Kasumi-1 (cell line): ENCODE measurements at places on chromosomes 11 and 22.

- DNase-seq = no peak
Measured at GRCh38 chr11:88194990-88195389, 19.7 kb upstream of the RAB38 start.

- no peak for DNase-seq
Measured at GRCh38 chr11:13010749-13011465, 1.8 kb downstream of the RASSF10 start.

DNA sequence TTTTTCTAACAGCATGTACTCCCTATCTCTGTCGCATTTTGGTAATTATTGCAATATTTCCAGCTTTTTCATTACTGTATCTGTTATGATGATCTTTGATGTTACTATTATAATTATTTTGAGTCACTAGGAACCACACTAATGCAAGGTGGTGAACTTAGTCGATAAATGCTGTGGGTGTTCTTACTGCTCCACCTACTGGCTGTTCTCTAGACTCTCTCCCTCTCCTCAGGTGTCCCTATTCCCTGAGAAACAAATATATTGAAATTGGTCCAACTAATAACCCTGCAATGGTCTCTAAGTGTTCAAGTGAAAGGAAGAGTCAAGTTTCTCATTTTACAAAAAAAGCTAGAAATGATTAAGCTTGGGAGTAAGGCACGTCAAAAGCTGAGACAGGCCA is 10.5 kb downstream of the ARL14EP start:
- peak; percentile 44 for DNase-seq

DNA sequence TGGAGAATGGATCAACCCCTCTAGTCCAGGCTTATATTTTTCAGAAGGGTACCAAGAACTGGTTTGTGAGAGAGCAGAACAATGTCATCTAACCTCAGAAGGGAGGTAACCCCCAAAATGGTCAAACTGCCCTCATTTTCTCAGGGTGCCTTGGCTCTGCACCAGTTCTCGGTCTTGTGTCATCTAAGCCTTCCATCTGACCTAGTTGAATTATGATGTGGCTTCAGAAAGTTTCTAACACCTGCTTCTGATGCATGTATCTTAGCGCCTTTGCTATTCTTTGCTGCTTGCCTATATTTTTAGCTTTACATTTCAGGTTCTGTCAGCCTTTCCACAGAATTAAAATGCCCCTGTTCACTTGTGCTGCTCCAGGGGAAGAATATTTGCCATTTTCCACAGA is 91.7 kb upstream of the E2F8 start:
- DNase-seq = no peak

DNA sequence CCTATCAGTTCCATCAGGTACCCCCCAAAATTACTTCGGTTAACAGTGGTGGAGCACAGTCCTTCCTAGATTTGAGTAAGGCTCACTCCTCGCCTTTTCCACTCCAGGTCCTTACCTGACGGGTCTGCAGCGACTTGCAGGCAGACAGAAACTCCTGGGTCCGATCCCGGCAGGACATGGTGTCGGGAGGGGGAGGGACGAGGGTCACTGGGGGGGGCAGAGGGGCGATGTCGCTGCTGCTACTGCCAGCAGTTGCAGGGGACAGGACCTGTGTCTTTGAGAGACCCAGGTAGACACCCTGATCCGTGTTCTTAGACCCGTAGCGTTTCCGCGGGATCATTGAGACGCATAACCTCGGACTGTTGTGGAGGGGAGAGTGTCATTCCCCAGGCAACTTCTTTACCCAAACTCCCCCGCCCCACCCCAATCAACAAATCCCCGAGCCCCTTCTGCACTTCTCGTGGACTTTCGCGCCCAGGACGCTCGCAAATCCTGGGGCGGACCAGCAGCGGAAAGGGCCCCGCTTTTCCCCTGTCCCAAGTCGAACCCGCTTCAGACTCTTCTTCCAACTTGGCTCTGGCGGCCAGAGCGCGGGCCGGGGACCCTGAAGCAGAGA is 839 bp downstream of the STX5 start:
- peak; percentile 58 for DNase-seq

- no peak for DNase-seq
Measured at GRCh38 chr11:46666516-46666915, 33.9 kb downstream of the ARHGAP1 start.

- DNase-seq = peak; percentile 56
Measured at GRCh38 chr22:23289851-23290724, 109.8 kb downstream of the BCR start.

GRCh38 chr11:59891781-59892181 is 13.2 kb downstream of the OOSP3 start:
- DNase-seq = no peak

DNA sequence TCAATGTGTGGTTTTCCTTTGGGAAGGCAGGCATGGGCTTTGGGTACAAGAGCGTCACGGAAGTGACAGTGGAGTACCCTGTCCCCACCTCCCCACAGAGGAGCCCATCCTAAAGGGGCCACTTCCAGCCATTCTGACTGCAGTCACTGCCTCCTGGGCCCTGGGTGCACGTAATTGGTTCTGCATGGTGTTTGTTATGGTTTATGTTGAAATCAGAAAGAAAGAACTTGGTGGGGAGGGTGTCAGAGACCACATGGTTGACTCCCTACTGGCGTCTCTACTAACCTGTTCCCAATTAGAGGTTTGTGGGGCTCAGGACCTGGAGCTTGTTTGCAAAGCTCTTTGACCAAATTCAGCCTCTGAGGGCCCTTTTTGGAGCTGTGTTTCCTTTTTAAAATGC is 40.8 kb downstream of the RIBC2 start:
- DNase-seq = no peak

GRCh38 chr11:69483170-69483569 is 1.7 kb downstream of the LINC01488 start:
- DNase-seq = no peak

GRCh38 chr22:50129121-50129736 is 39.4 kb downstream of the MOV10L1 start:
- DNase-seq = no peak

- no peak for DNase-seq
Measured at GRCh38 chr11:38256436-38256835, 1658.4 kb upstream of the RAG2 start.

GRCh38 chr11:6474806-6475500 is 1.2 kb upstream of the TRIM3 start:
- DNase-seq = no peak

GRCh38 chr11:10743354-10744000 is 7.6 kb upstream of the CTR9 start:
- DNase-seq = peak; percentile 10

DNA sequence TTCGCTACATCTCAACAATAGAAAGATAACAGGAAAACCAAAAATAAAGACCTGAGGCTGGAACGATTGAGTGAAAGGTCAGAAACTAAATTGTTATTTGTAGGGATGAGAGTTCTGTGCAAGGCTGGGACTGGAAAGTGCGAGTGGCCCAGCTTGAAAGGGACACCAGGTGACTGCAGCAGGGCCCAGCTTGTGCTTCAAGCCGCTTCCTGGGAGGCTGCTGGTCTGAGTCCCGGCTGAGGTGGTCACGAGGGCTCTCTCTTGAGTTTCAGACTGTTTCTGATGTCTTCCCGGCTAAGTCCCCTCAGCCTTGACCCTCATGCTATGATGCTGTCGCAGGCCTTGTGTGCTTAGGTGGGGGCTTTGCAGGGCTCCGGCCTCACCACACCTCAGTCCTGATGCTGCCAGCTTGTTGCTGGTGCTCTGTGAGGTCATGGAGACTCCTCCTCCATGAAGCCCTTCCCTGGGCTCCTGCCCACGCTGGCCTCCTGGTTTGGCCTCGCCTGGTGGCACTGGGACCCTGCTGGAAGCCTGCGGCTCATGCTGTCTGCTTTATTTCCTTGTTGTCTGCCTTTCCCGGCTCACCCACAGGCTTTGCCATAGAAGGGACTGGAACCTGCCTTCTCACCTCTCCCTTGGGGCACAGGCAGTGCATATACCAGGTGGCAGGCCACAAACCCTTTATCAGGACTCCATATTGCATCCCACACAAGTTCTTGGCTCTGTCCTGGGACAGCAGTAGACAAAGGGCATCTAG is 4.0 kb downstream of the BANF1 start:
- no peak for DNase-seq

DNA sequence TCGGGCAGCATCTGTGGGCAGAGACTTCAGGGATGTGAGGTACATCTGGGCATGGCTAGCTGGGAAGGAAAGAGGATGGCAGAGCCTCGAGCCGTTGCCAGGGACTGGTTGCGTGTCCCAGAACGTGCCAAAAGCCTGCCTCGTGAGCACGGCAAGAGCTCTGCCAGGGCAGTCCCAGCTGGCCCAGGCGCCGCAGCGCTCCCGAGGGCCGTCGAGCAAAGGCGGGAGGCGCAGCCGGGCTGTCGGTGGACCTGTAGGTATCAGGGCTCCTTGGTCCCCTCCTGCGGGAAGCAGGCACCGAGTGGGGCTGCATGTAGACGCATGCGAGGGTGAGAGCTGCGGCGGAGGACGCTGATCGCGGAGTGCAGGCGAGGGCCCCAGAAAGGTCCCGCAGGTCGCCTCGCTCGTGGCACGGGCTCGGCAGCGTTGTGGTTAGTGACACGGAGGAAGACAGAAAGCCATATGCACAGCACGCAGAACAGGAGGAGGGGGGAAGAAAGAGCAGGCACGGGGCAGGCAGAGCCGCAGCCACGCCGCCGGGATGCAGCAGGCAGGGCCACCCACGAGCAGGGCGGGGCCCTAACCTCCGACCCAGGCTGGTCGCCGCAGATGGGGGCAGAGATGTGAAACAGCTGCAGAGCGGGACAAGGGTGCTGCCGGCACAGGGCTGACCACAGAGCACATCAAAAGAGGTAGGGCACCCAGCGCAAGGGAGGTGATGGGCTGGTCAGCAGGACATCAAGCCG is 18.0 kb downstream of the LSP1 start:
- DNase-seq = no peak

DNA sequence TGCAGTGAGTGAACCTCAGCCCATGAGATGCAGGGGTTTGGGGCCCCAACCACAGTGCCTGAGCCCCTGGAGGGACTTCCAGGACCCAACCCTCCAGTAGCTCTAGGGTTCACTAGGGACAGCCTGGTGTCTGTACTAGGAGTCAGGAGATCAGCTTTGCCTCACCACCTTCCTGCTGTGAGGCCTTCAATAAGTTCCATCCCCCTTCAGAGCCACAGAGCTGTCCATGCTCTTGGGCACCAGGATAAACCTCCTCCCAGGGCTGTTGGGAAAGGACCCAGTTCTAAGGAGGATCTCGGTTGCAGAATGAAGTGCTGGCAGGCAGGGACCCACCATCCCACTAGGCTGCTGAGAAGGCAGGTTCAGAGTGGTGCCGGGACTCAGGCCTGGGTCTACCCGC is 9.7 kb downstream of the ARHGEF17 start:
- DNase-seq = no peak

GRCh38 chr11:3674189-3674588 is 3.0 kb upstream of the CHRNA10 start:
- DNase-seq = no peak

GRCh38 chr22:39138357-39138997 is 14.0 kb downstream of the CBX7 start:
- no peak for DNase-seq

DNA sequence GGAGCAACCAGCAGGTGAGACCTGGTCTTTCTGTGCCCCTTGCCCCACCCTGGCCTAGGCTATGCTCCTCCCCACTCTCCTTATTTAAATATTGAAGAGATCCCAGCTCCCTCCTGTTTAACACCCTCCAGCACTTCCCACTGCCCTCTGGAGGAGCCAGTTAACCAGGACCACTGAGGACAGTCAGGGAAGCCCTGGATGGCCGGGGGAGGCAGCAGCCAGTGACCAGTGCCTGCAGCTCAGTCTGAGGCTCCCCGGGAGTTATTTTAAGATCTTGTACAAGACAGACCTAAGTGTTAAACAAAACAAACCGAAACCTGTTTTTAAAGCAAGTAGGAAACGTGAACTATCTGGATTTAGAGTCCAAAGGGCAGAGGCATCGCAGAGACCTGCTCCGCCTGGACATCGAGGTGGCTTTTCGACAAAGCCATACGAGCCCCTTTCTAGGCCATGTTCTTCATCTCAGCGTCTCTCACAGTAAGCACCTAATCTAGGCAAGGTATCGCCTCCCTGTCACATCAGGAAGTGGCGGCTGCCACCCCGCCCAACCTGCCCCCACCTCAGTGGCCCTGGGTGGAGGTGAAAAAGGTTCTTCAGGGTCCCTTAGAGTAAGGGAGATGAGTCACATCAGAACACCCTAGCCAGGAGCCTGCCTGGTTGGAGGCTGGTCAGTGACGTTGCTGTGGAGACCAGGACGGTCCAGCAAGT is 35.2 kb downstream of the TRMU start:
- no peak for DNase-seq

DNA sequence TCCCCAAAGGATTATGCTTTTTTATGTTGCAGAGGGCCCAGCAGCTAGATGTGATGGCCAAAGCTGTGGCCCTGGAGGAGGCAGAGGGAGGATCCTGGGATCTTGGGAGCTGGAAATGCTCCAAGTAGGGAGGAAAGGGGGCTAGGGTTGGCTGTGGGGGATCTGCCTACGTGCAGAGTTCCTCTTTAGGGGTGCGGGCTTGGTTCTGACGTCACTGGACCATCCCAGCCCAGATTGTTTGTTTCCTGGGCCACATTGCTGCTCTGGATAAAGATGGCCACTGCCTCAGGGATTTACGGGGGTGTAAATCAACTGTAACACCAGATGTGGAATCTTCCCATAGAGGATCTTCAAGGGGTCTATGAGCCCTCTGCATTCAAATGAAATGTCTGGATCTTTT is 110.3 kb upstream of the SYT13 start:
- DNase-seq = no peak

GRCh38 chr11:68081691-68082090 is 39.5 kb downstream of the CHKA start:
- DNase-seq = no peak

DNA sequence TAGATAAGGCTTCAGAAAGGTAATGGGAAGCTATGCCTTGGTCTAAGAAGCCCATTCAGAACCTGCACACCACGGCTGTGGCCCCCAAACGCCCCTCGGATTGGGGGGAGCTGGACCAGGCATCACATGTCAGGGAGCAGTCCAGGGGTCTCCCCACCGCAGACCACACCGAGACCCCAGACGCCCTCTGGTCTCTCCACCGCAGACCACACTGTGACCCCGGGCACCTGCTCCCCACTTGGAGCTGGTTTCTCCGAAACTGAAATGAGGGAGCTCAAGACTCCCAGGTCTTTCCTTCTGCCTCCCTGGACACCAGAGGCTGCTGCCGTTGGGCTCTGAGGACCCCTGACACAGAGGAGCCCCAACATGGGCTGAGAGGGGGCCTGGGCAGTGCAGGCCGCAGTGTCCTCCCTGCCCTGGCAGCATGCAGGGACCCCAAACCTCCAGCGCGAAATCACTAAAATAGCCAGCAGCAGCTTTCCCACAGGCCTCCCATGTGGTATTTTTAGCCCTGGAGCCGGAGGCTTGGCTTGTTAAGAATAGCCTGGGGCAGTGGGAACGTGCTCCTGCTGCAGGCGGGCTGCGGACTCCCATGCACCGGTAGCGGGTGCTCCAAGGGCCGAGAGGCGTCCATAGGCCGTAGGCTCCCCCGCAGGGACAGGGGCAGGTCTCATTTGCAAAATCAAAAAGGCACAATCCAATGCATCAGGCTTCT is 7.7 kb downstream of the LINC01488 start:
- no peak for DNase-seq

GRCh38 chr11:118565051-118565450 is 680 bp downstream of the IFT46 start:
- DNase-seq = no peak

GRCh38 chr11:74534216-74534945 is 40.9 kb upstream of the LIPT2 start:
- DNase-seq = no peak
